ENCODE measurements at places on chromosomes 16 and 17.

DNA sequence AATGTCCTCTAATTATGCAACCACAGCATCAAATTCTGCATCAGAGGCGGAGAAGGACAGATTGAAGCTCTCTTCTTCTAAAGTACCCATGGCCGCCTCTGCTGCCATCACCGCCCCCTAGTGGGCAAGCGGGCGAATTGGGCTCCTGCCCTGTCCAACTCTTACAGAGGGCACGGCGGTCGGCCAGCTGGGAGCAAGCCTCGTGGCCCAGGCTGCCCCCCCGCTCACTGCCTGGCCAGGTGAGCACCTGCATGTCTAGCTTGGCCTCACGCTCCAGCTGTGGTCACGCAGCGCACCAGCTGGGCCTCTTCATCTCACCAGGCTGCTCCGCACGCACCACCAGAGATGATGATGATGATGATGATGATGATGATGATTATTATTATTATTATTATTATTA lies 146.1 kb upstream of the TOM1L1 start:
- DNase-seq, result no peak

DNA sequence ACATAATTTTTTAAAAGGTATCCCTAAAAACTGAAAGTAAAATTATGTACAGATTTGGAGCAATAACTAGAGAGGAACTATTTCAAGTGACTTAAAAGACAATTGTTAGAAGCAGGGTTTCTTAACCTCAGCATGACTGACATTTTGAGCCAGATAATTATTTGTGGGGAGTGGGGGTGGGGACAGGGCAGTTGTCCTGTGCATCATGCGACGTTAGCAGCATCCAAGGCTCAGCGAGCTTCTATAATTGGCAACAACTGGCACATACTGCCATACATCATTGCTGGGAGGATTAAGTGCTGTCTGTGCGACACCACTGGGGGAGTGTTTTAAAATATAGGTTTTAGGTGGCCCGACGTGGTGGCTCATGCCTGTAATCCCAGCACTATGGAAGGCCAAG lies 27.1 kb downstream of the GABARAPL2 start:
- DNase-seq, result no peak

GRCh38 chr16:10121897-10122425 lies 60.3 kb downstream of the GRIN2A start:
- DNase-seq, result no peak

DNA sequence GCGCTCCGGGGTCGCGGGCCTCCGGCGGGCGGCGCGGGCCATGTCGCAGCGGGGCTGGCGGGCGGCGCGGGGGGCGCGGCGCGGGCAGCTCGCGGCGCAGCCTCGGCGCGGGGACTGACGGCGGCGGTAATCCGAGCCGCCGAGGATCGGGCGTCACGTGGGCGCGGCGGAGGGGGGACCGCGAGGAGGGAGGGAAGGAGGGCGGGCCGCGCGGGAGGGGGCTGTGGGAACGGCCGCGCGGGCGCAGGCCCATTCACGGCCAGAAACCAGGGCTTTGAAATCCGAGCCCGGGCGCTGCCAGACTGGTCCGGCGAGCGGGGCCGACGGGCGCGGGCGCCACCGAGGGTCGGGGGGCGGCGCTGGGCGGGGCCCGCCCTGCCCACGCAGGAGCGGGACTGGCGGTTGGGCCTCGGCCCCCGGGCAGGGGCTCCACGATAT lies at the start of gene MTSS2:
Gene MTSS2, minus strand, starts transcription at position 116 of the 438 bp plus-strand sequence. CDS start 262 bp downstream, outside the sequence.
- DNase-seq, result peak; percentile 19

GRCh38 chr16:29821643-29822115 lies 1.4 kb downstream of the MVP start:
- DNase-seq, result no peak

DNA sequence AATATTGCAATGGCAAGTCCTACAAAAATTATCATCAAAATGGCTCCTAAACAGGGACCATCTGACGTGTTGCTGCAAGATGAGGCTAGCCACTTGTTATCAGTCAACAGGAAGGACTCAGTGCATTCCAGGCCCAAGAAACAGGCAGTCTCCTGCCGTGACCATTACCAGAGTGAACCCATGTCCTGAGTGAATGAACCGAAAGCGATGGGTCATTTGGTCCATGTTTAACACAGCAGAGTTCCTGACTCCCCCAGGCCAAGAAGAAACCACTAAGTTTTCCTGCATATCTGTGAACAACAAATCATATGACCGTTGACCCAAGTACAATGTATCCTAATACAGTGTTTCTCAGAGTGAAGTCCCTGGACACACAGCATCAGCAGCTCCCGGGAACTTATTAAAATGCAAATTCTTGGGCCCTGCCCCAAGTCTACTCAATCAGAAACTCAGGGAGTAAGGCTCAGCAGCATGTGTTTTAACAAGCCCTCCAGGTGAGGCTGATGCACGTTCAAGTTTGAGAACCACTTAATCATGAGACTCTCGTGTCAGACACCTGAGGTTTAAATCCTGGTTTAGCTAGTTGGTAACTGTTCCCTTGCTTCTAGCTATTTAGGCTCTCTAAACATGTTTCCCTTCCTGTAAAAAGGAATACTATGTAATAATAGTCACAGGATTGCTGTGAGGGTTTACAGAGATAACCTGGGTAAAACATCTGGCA lies 429.4 kb upstream of the MAF start:
- no peak for DNase-seq

DNA sequence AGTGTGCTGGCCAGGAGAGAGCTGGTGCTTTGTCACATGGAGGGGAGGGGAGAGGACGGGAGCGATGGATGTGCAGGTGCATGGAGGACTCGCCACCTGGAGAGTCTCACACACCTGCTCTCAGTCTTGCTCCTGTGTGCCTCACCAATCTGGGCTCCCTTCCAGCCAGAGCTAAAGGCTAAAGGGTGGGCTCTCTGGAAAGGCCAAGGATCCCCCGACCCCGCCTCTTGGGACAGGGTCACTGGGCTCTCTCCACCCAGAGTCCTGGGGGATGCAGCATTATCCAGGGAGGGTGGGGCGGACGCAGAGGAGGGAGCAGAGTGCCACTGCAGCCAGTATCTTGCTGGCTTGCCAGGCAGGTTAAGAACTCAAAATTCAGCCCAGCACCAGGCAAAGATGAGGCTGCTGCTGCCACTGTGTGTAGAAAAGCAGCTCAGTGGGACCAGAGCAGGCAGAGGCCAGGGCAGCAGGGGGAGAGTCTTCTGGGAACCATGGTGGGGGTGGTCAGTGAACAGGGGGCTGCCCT lies 5.4 kb upstream of the STAT5B start:
- no peak for DNase-seq

DNA sequence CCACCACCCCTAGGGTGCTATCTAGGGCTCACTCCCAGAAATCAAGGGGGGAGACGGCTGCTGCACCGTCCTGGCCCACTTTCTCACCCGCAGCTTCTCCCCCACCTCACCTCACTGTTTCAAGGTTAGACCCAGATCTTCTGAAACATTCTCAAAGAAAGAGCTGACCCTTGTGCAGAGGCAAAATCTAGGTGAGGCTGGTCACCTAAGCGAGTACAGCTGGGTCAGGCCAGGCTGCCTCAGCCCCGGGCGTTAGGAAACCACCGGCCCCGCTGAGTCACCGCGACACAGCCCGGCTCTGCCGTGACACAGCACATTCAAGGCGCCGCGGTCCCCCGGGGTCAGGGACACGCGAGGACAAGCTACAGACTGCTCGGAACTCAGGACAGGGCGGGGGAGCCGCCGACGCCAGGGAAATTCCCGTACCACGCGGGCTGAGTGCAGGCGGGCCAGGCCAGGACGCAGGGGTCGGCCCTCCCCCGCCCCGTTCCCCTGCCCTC lies 27.1 kb downstream of the GNPTG start:
- DNase-seq, result peak; percentile 73

DNA sequence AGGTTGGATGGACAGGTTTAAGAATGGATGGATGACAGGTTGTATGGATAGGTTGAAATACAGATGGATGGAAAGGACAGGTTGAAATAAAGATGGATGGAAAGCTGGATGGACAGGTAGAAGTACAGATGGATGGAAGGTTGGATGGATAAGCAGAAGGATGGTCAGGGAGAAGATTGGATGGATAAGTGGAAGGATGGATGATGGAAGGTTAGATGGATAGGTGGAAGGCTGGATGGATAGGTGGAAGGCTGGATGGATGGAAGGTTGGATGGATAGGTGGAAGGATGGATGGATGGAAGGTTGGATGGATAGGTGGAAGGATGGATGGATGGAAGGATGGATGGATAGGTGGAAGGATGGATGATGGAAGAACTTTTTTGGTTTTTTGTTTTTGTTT lies 905 bp upstream of the SDR42E2 start:
- no peak for DNase-seq

DNA sequence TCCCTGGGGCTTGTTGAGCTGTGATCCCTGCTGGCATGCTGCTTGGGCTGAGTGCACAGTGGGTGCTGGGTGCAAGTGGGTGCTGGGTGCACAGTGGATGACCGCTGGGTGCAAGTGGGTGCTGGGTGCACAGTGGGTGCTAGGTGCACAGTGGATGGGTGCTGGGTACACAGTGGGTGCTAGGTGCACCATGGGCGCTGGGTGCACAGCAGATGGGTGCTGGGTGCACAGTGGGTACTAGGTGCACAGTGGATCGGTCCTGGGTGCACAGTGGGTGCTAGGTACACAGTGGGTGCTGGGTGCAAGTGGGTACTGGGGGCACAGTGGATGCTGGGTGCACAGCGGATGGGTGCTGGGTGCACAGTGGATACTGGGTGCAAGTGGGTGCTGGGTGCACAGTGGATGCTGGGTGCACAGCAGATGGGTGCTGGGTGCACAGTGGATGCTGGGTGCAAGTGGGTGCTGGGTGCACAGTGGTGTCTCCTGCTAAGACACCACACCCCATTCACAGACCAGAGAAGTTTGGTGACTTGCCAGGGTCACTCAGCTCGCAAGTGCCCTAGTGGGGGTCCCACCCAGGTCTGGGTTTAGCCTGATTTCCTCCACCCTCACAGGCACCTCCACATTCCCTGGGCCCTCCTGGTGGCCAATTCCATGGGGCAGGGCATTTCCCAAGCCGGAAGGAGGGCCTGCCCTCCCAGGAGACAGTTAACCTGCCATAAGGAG lies 33.5 kb downstream of the ZFPM1 start:
- DNase-seq, result no peak
